ENCODE measurements at places on chromosomes 13 and 19. TPM values are rescaled to one million over a fixed set of nuclear protein-coding genes. Genes with fewer than 3 reads are reported as not detected.

The NDUFS7 gene
- 83.4 TPM for total RNA-seq

The PGLYRP2 gene
- total RNA-seq: not detected

The GMIP gene
- 2.9 TPM for total RNA-seq

The CKM gene
- not detected for total RNA-seq

The ZNF433 gene
- 0.50 TPM for total RNA-seq

The LHFPL6 gene
- total RNA-seq: 68.9 TPM

The ZNF324B gene
- total RNA-seq: 6.7 TPM

The DLL3 gene
- total RNA-seq: 0.03 TPM

The PRR12 gene
- total RNA-seq: 0.66 TPM

The JSRP1 gene
- not detected for total RNA-seq

The IFNL1 gene
- not detected for total RNA-seq

The ZNF573 gene
- 0.13 TPM for total RNA-seq

The SYNGR4 gene
- not detected for total RNA-seq

The KLHL1 gene
- total RNA-seq: not detected

The ZNF600 gene
- 2.1 TPM for total RNA-seq

The PRR22 gene
- total RNA-seq: 2.0 TPM

The MAP4K1 gene
- not detected for total RNA-seq

The SHFL gene
- 14.5 TPM for total RNA-seq

The IGFL3 gene
- not detected for total RNA-seq

The ZNF571 gene
- total RNA-seq: not detected

The DKKL1 gene
- total RNA-seq: 0.75 TPM

The PABPC3 gene
- total RNA-seq: 0.06 TPM

The ZNF563 gene
- total RNA-seq: 0.45 TPM

The HOMER3 gene
- 79.3 TPM for total RNA-seq

The CEACAM6 gene
- total RNA-seq: not detected

The FPR3 gene
- total RNA-seq: not detected

The NCAN gene
- total RNA-seq: not detected

The GZMM gene
- not detected for total RNA-seq

The NPAS1 gene
- total RNA-seq: not detected

The ATP8B3 gene
- total RNA-seq: 3.8 TPM

All from SJSA1 (cell line).